HT-29 (cell line): ENCODE measurements at places on chromosomes 5 and 9. TPM values are rescaled to one million over a fixed set of nuclear protein-coding genes. Genes with fewer than 3 reads are reported as not detected.

TLX3 gene
- not detected in 2 replicates for total RNA-seq

SERF1A gene
- total RNA-seq, result 2.0 TPM in 1 of 2 replicates, not detected in the other

TAF11L5 gene
- not detected in 2 replicates for total RNA-seq

TAF1L gene
- total RNA-seq, result under 0.01 TPM in 1 of 2 replicates, not detected in the other

TMEM252 gene
- 0.15 and 0.26 TPM in 2 replicates for total RNA-seq

TNFSF15 gene
- 5.2 TPM in 2 replicates for total RNA-seq

IL3 gene
- not detected in 2 replicates for total RNA-seq

SERINC5 gene
- 47.2 and 48.8 TPM in 2 replicates for total RNA-seq

INSL6 gene
- total RNA-seq, result not detected in 2 replicates

CDH18 gene
- total RNA-seq, result not detected in 2 replicates

MAP3K1 gene
- 17.7 and 18.4 TPM in 2 replicates for total RNA-seq

PCDHB3 gene
- total RNA-seq, result 0.03 TPM in 1 of 2 replicates, not detected in the other

LCNL1 gene
- not detected in 2 replicates for total RNA-seq

CDHR2 gene
- 0.16 and 0.20 TPM in 2 replicates for total RNA-seq

GRCh38 chr5:2742921-2743679 lies 8.4 kb downstream of the IRX2 start:
- DNase-seq, result peak; percentile 70

DNA sequence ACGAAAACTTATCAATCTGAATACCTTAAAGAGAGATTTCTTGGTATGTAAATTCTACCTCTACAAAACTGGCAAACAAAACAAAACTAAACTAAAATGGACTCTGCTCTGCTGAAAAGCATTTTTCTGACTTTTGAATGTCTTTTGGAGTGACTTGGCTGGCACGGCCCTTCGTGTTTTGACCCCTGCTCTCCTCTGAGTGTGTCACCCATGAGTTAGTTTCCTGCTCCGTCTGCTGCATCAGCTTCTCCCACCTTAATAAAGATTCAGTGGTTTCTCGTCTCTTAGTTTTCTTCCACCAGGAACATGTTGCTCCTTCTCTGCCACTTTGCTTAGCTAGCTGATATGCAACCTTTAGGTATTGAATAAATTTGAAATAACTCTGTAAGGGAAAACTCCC lies 1084.0 kb upstream of the CDH18 start:
- DNase-seq, result no peak

- no peak for DNase-seq
Measured at GRCh38 chr5:142073362-142073988, 35.1 kb upstream of the NDFIP1 start.

DNA sequence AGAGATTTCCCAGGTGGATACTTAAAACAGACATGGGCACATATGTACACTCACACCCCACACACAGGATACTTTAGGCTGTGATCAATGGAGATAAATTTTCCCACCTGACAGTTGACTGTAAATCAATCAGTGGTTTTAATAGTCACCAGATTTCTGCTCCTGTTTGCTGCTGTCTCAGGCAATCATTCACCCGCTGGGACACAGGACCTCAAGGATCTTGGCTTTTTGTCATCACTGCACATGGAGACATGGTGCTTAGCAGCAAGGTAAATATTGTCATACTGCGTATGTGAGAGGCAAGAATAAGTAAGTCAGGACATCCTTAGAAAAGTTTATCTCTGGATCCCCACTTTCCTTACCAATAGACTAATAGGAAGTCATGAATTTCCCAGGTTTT lies 60.8 kb upstream of the KLF9 start:
- peak; percentile 24 for DNase-seq

GRCh38 chr5:67816456-67816855 lies 399.1 kb upstream of the PIK3R1 start:
- no peak for DNase-seq

DNA sequence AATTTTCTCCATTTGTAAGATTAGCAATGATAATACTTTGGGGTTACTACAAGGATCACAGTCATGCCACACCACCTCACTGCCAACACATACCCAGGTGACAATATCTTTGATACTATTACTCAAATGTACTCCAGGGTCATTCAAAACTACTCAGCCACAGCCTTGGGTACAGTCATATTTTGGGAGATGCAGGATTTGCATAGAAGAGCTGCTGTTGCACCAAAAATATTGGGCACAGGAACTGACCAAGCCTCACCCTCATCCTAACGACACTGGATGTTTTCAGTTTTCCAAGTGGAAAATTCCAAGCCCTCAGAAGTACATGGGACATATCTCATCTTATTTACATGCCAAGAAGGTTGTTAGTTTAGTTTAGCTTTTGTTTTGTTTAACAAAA lies 120.9 kb upstream of the C6 start:
- DNase-seq, result no peak

- no peak for DNase-seq
Measured at GRCh38 chr5:170523142-170523551, 19.3 kb downstream of the KCNIP1 start.

- DNase-seq, result no peak
Measured at GRCh38 chr5:6681682-6682081, 31.6 kb upstream of the TENT4A start.

- DNase-seq, result no peak
Measured at GRCh38 chr9:121858788-121859187, 207.4 kb downstream of the DAB2IP start.

DNA sequence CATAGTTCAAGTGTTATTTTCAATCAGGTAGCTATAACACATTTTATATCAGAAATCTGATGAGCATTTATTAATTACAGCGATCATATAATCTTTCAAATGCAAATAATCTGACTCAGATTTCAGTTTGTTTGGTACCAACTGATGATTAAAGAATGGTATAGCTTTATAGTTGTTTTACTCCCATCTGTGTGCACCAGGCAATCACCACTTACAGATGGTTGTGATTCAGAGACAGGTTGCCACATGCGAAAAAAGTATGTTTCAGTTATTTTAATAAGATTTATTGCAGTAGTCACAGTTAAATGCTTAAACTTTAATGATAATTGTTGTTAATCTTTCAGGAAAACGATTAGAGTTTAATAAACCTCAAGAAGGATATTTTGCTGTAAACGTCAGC lies 155.1 kb upstream of the ARRDC3 start:
- DNase-seq, result no peak

- peak; percentile 26 for DNase-seq
Measured at GRCh38 chr5:164326219-164326618, 820.8 kb downstream of the MAT2B start.

GRCh38 chr5:95102687-95103086 lies 182.2 kb downstream of the MCTP1 start:
- no peak for DNase-seq

DNA sequence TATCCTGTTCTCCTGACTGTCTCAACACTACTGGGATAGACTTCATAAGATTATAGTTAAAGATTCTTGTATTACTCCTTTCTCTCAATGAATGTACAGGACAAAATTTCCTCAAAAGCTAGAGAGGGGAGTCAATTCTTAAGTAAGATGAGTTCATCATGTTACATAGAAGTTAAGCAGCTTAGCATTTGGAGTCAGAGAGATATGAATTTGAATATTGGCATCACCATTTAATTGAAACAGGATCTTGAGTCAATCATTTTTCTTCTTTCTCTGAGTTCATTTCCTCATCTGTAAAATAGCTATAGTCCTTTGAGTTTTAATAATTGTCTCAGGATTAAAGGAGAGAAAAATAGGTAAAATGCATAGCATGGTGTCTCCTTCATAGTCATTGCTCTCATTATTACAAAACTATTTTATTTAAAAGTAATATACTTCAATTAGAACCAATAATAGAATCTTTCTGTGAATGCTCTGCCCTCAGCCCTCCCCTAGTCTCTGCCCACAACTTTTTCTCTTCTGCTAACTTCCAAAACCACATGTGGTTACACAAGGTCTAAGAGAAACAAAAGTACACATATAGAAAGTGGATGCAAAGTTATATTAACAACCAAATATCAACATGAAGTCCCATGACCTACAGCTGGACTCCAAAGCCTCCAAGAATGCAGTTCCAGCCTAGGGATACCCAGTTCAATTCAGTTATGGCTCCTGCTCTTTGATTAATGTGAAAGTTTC lies 265.6 kb downstream of the TLE1 start:
- no peak for DNase-seq

DNA sequence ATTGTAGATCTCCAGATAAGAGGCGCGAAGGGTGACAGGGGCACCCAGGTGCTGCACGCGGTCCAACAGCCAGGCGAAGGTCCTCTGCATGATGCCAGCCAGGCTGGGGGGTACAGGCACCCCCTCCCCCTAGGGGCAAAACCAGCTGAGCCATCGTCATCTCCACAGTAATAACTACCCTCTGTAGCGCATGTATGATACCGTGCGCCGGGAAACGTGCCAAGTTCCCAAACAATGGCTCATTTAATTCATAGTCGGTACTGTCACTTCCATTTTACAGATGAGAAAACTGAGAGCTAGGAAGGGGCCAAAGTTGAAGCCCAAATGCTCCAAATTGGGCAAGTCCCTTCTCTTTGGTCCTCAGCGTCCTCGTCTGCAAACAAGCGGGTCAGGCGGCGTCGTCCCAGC lies 1.5 kb downstream of the KIF12 start:
- peak; percentile 51 for DNase-seq

DNA sequence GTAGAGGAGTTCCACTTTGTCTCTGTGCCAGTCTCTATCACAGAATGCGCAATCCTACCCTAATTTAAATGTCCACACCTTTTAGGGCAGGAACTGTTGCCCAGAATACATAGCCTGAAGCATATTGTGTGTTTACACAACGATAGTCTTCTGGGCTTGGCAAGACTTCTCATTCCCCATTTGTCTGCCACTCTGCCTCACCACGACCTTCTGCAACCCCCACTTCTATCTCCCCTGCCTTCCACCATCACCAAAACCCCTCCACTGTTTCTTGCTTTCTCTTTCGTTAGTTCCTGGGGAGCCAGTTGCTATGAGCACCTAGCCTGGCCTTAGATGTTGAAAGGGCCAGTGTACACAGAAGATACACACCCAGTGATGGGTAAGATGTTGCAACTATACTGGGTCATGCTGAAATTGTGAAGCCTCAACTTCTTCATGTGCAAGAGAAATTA lies 883 bp upstream of the RNF145 start:
- DNase-seq, result peak; percentile 37

- no peak for DNase-seq
Measured at GRCh38 chr9:112754578-112754977, 4.0 kb downstream of the SNX30 start.

DNA sequence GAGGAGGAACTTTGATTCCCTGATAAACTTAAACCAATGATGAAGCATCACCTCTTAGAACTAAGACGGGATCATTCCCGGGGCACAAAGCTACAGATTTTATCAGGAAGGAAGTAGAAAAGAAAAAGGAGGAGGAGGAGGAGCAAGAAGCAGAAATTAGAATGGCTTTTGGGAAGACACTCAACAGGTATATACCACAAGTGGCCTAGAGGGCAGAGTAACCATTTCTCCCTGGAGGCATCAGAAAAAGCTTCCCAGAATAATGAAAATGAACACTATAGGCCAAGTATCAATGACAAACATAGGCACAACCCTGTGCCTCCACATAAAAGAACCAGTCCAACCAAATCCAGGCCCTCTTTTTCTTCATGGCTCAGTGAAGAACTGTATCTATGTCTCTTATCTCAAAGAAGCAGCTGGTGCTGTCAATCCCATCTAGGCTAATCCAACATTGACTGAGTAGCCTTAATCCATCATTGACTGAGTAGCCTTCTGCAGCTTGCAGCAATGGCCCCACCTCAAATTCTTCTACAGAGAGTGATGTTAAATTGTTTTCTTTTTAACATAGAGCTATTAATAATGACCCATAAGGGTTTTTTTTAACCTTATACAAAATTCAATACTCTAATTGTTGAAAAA lies 178.8 kb upstream of the KIF2A start:
- no peak for DNase-seq

DNA sequence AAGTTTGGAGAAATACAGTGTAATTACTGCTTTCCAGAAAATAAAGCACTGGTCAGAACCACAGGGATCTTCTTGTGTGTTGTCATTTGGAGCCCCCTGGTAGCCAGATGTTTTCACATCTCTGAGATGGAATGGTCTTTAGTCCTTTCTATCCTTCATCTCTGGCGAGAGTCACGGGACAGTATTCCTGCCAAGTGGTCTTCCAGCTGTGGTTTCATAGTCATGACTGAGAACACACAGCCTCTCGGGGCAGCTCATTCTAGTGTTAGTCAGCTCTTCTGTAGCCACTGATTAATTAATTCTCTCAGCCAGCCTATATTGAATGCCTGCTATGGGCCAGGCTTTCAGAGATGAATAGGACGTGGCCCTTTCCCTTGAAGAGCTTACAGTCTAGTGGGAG lies 34.1 kb downstream of the HMGXB3 start:
- no peak for DNase-seq

- DNase-seq, result no peak
Measured at GRCh38 chr9:101268426-101268825, 116.4 kb downstream of the BAAT start.

DNA sequence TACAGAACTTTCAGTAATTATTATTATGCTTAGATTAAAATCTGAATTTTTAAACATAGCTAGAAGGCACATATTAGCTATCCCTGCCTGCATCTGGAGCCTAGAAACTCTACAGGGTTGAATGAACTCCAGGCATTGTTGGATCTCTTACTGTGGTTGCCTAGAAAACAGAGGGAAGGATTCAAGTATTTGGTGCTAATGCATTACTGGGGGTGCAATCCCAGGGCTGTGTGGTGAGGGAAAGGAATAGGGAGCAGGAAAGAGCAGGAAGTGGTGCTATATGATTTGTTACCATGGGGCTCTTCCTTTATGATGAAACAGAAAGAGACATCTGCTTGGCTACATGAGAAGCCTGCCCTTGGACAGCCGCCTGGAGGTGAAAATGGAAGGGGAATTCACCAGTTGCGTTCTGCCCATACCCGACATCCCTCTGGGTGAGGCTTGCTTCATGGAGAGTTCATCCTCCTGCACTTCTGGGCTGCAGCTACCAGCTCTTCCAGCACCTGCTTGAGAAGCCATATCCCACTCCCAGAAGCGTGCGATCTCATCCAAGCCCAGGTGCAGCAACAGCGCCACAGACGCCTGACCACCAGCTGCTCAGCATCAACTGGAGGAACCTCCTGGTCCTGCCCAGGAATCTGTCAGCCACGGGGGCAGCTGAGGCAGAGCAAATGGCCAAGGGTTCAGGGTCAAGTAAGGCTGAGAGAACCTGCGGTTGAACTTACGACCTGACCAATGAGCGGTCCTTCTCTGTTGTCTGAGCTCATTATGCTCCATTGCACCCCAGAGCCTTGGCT lies 362.8 kb downstream of the SEMA5A start:
- DNase-seq, result no peak

- no peak for DNase-seq
Measured at GRCh38 chr5:62432621-62433064, 20.1 kb downstream of the IPO11 start.
